ENCODE measurements at places on chromosomes 2 and 18.

DNA sequence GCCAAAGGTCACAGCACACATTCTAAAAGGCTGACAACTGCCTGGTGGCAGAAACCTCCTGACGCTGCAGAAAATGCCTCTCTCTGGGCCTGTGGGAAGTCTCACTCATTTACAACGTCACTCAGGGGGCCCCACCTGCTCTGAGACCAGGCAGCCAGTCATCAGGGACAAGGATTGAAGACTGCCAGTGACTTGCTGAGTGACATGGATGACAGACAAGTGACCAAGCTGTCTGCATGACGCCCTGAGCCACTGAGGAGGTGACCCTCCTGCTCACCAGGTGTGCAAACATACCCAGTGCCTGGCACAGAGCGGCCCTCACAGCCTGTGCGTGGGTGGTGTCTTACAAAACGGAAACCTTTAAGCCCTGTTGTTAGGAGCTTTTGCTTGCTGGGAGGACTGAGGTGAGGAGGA, 392.4 kb downstream of the TNS1 start:
- peaks cover 49% of the 10 kb centered on the region for H3K4me1 ChIP-seq
- H3K27me3 ChIP-seq: no peaks in the 10 kb centered on the region
- H3K36me3 ChIP-seq: peaks cover 16% of the 10 kb centered on the region
- no peak overlapping the region for H3K4me3 ChIP-seq
- peak; percentile 67 for DNase-seq

GRCh38 chr2:47656715-47657600, 126.0 kb upstream of the MSH6 start:
- no peak overlapping the region for H3K4me3 ChIP-seq
- H3K27me3 ChIP-seq: no peaks in the 10 kb centered on the region
- no peak for DNase-seq

GRCh38 chr18:6561862-6562291, 147.2 kb upstream of the L3MBTL4 start:
- no peaks in the 10 kb centered on the region for H3K27me3 ChIP-seq
- H3K4me3 ChIP-seq: no peak overlapping the region
- no peaks in the 10 kb centered on the region for H3K36me3 ChIP-seq
- no peaks in the 10 kb centered on the region for H3K4me1 ChIP-seq

GRCh38 chr2:3553946-3554345, 4.2 kb downstream of the RNASEH1 start:
- H3K27ac ChIP-seq: no peak overlapping the region
- H3K27me3 ChIP-seq: no peaks in the 10 kb centered on the region
- peaks cover 18% of the 10 kb centered on the region for H3K4me1 ChIP-seq
- DNase-seq: no peak
- H3K4me3 ChIP-seq: no peak overlapping the region

DNA sequence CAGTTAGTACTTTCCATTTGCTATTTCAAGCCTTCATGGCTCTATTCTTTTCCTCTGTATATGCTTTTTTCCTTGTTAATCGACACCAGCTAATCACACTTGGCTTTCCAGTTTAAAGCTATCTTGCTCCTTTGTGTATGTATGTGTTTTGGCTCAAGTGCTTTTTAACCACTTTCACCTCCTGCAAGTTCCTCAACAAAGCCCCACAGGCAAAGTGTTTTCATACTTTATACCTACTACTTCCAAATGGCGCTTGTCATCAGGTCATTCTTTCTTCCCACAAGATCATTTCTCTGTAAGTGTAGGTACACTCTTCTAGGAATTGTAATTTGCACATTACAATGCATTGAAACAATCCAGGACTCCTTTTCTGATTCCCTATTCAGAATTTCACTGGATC, 64.0 kb upstream of the FIGN start:
- no peaks in the 10 kb centered on the region for H3K27me3 ChIP-seq
- H3K4me1 ChIP-seq: no peaks in the 10 kb centered on the region
- no peak overlapping the region for H3K27ac ChIP-seq

GRCh38 chr2:85766229-85766628, 12.4 kb downstream of the ATOH8 start:
- H3K27me3 ChIP-seq: peaks cover 40% of the 10 kb centered on the region
- no peaks in the 10 kb centered on the region for H3K36me3 ChIP-seq
- H3K27ac ChIP-seq: no peak overlapping the region
- DNase-seq: no peak
- peaks cover 4% of the 10 kb centered on the region for H3K4me1 ChIP-seq

- H3K27me3 ChIP-seq: no peaks in the 10 kb centered on the region
- H3K4me3 ChIP-seq: no peak overlapping the region
- H3K36me3 ChIP-seq: no peaks in the 10 kb centered on the region
- H3K4me1 ChIP-seq: peaks cover 7% of the 10 kb centered on the region
These were observed 58.5 kb downstream of the MEX3C start for GRCh38 chr18:51138936-51139335.

- no peak for DNase-seq
- peaks cover 34% of the 10 kb centered on the region for H3K4me1 ChIP-seq
- peaks cover 77% of the 10 kb centered on the region for H3K36me3 ChIP-seq
- no peaks in the 10 kb centered on the region for H3K27me3 ChIP-seq
These were observed 31.0 kb downstream of the GYPC start for GRCh38 chr2:126686841-126687485.

GRCh38 chr2:96164459-96165184, 19.4 kb upstream of the DUSP2 start:
- no peaks in the 10 kb centered on the region for H3K27me3 ChIP-seq
- peak overlapping the region; percentile 86 for H3K4me3 ChIP-seq
- peaks cover 18% of the 10 kb centered on the region for H3K36me3 ChIP-seq
- peak; percentile 84 for DNase-seq

GRCh38 chr2:207142461-207142860, 23.3 kb downstream of the KLF7 start:
- H3K4me3 ChIP-seq: peak overlapping the region; percentile 63
- no peak for DNase-seq
- H3K36me3 ChIP-seq: peaks cover 29% of the 10 kb centered on the region
- peaks cover 67% of the 10 kb centered on the region for H3K4me1 ChIP-seq
- peak overlapping the region; percentile 87 for H3K27ac ChIP-seq

- no peak overlapping the region for H3K27ac ChIP-seq
- H3K27me3 ChIP-seq: peaks cover 40% of the 10 kb centered on the region
- no peaks in the 10 kb centered on the region for H3K36me3 ChIP-seq
- no peak for DNase-seq
These were observed 3.7 kb upstream of the PIEZO2 start for GRCh38 chr18:11153097-11153496.

DNA sequence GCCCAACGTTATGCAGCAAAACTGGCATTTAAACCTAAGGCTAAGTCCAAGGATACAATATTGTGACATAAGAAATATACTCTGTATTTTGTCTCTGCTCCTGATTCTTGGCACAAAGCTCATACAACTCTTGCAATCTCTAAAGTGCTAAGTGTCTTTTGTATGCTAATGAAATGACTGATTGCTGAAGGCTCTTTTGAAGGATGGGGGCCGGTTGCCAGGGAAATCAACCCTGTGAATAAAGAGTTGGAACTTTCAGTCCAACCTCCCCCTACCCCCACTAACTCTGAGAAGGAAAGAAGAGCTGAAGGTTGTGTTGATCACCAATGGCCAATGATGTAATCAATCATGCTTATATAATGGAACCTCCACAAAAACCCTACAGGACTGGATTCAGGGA, 40.3 kb downstream of the SESTD1 start:
- DNase-seq: no peak
- H3K27ac ChIP-seq: no peak overlapping the region
- no peak overlapping the region for H3K4me3 ChIP-seq
- H3K36me3 ChIP-seq: no peaks in the 10 kb centered on the region
- no peaks in the 10 kb centered on the region for H3K4me1 ChIP-seq
- no peaks in the 10 kb centered on the region for H3K27me3 ChIP-seq

- no peak for DNase-seq
- no peaks in the 10 kb centered on the region for H3K36me3 ChIP-seq
- H3K4me1 ChIP-seq: no peaks in the 10 kb centered on the region
- H3K27me3 ChIP-seq: no peaks in the 10 kb centered on the region
- H3K27ac ChIP-seq: no peak overlapping the region
- H3K4me3 ChIP-seq: no peak overlapping the region
These were observed 240.9 kb upstream of the GULP1 start for GRCh38 chr2:188050726-188051125.

DNA sequence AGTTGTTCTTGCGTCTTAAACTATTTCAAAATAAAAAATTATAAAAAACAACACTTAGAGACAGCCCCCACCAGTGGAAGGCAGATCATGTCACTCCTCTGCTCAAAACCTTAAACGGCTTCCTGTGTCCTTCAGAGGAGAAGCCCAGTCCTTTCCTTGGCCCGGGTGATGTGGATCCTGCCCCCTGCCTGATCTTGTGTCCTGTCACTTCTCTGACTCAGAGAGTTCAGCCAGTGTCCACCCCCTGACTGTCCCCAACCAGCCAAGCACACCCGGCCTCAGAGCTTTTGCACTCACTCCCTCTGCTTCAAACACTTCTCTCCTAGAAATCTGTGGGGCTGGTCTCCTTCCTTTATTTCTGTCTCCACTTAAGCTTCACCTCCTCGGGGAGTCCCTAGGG, 35.4 kb downstream of the TOGARAM2 start:
- H3K36me3 ChIP-seq: peaks cover 1% of the 10 kb centered on the region
- DNase-seq: no peak
- no peak overlapping the region for H3K4me3 ChIP-seq
- H3K4me1 ChIP-seq: peaks cover 55% of the 10 kb centered on the region

- no peak overlapping the region for H3K4me3 ChIP-seq
- H3K36me3 ChIP-seq: peaks cover 44% of the 10 kb centered on the region
- peaks cover 84% of the 10 kb centered on the region for H3K4me1 ChIP-seq
- H3K27ac ChIP-seq: peak overlapping the region; percentile 89
These were observed 80.8 kb downstream of the ANKRD44 start for GRCh38 chr2:197229509-197230443.
